ENCODE measurements at places on chromosomes 5 and 9. TPM values are rescaled to one million over a fixed set of nuclear protein-coding genes. Genes with fewer than 3 reads are reported as not detected.

The CNTLN gene
- polyA plus RNA-seq = 5.0 TPM

The FOXD4 gene
- 0.24 TPM for polyA plus RNA-seq

The TAF1L gene
- polyA plus RNA-seq = not detected

The CDX1 gene
- 46.9 TPM for polyA plus RNA-seq

The LRRC14B gene
- polyA plus RNA-seq = not detected

GRCh38 chr9:118991366-118992285, 377.6 kb downstream of the BRINP1 start:
- peak; percentile 18 for DNase-seq

GRCh38 chr9:35575478-35575877, 29.6 kb upstream of the TESK1 start:
- DNase-seq = no peak

- peak; percentile 51 for DNase-seq
Observed at GRCh38 chr5:58498340-58498942, 7.2 kb downstream of the GAPT start.

GRCh38 chr5:6590581-6590980, 42.3 kb downstream of the NSUN2 start:
- no peak for DNase-seq

DNA sequence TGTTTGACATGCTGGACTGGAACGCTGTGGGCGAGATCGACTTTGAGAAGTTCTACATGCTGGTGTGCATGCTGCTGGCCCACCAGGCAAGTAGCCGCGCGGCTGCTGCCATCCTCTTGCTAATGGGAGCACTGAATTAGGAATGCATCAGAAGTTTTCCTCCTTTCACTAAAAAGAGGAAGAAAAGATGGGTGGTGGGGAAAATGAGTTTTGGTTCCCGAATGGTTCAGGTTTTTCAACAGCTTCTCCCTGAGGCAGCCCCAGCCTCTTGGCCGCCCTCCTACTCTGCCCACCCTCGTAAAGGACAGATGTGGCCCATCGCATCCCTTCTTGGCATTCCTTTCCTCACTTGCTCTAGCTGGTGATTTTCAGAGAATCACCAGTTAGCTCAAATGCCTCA, 5.5 kb downstream of the EFCAB9 start:
- DNase-seq = no peak
